Upper lobe of left lung (tissue), 6 donors: ENCODE measurements at places on chromosomes 7 and 10.

GRCh38 chr10:97861924-97862323 lies 12.3 kb downstream of the GOLGA7B start:
- DNase-seq = no peak

DNA sequence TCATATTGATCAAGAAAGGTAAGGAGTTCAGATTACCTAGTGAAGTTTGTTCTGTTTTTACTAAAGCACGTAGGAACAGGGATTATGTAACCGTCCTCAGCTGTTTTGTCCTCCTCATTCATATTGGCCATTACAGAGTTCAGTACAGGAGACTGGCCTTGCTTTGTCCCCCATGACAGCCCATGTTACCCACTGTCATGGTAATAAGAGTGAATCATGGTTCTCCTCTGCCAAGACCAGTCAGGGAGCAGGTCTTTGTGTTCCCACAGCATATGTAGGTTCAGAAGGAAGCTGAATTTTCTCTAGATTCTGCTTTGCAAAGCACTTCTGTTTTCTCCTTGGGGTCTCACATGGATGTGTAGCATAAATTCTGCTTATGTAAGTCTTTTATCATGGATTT lies 106.2 kb upstream of the GPR141 start:
- DNase-seq = no peak

DNA sequence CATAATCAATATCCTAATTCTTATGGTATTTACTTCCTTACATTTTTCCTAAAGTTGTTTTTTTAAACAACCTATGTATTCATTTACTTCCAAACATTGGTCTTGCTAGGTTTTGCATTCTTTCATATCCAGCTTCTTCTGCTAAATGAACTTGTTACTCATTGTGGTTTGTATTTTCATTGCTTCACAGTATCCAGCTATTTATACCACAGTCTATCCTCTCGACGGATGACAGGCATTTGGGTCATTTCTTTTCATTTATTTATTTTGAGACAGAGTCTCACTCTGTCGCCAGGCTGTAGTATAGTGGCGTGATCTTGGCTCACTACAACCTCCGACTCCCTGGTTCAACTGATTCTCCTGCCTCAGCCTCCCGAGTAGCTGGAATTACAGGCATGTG lies 66.8 kb downstream of the CCDC6 start:
- no peak for DNase-seq

- no peak for DNase-seq
These were observed 92.9 kb upstream of the HDAC9 start for GRCh38 chr7:18402488-18403183.

- DNase-seq = no peak
These were observed 312.4 kb upstream of the DGKB start for GRCh38 chr7:15214976-15215375.

DNA sequence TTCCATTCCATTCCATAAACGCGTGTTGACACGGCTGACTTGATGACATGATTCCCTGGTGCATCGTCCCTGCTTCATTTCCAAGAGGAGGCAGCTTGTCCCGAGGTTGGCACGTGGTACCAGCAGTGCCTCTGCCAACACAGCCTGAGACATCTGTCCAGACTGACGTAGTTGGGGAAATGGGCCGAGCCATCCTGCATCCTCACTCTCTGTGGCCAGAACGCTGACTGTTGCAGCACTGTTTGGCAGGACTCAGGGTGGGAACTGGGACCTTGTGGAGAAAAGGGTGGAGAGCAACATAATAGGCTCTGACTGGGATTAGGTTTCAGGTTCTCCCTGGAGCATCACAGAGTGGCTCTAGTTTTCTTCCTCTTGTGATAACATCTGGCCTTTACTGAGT lies 118.6 kb upstream of the BTBD16 start:
- no peak for DNase-seq

DNA sequence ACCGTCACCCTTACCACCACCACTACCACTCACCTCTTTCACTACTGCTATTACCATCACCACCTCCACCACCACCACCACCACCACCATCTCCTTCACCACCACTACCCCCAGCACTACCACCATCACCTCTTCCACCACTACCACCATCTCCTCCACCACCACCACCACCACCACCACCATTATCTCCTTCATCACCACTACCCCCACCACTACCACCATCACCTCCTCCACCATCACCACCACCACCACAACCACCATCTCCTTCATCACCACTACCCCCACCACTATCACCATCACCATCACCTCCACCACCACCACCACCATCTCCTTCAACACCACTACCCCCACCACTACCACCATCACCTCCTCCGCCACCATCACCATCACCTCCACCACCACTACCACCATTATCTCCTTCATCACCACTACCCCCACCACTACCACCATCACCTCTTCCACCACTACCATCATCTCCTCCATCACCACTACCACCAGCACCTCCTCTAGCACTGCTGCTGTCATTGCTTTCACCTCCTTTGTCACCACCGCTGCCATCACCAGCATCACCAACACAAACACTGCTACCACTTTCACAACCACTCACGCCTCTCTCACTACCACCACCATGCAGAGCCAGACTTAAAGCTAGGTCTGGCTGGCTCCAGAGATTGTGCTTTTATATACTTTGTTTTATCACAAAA lies 109.3 kb downstream of the ICA1 start:
- no peak for DNase-seq

DNA sequence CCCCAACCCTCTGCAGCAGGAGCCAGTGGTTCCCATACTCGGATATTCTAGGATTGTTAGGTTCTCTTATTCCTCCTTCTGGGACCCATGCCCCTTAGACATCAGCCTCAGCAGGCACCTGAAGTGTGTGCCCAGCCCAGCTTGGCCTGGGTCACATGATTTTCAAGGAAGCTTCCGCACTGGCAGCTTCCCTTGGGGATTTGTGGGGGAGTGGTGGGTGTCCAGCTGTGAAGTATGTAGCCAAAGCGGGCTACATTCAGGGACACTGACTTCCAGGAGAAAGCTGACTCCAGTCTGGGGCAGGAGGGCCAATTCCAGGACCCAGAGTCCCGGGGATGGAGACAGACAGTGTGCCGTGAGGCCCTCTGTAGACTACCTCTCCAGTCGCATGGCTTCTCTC lies 1.3 kb downstream of the LDB1 start:
- no peak for DNase-seq

- no peak for DNase-seq
These were observed 45.3 kb downstream of the JAZF1 start for GRCh38 chr7:28135315-28135714.

DNA sequence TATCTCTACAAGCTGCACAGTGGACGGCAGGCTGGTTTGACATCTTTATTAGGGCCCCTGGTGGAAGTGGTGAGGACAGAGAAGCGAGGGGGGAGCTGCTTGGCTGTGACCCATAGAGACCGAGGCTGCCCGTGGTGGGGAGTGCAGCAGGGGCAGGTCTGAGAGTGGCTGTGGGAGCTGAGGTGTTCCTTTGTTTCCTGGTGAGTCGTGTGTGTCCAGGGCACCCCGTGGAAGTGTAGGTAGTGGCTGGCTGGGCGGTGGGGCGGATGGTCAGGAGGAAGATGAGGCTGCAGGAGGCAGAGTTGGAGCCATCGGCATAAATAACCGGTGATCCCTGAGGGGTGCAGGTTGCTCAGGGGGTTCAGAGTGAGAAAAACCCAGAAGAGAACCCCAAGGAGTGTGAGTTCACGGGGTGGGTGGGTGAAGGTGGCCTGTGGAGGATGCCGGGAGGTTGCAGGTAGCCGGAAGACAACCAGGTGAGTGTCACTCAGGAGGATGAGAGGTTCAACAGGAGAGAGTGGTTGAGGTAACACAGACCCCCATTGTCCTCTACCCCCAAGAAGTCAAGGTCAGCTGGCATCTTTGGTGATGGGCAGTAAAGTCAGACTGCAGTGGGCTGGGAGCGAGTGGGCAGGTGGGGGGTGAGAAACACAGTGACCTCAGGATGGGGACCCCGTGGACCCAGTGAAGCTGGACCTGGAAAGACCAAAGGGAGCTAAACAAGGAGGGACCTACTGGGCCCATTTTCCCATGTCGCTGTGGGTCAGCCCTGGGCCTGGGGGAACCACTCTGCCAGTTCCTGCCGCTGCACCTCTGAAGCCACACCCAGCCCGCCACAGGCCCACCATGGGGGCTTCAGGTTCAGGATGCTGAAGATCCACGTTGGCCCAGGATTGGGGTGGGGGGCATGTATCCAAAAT lies 7.8 kb downstream of the ATP6V0E2 start:
- DNase-seq = peak; percentile 17
